ENCODE measurements at places on chromosomes 16 and 17. TPM values are rescaled to one million over a fixed set of nuclear protein-coding genes. Genes with fewer than 3 reads are reported as not detected.

CES1 gene
- total RNA-seq = not detected

FSCN2 gene
- total RNA-seq = 9.0 TPM

ZNF750 gene
- not detected for total RNA-seq

KRTAP16-1 gene
- total RNA-seq = not detected

RNF157 gene
- total RNA-seq = 11.4 TPM

ANKRD13B gene
- total RNA-seq = 12.7 TPM

STRADA gene
- 22.7 TPM for total RNA-seq

DNA sequence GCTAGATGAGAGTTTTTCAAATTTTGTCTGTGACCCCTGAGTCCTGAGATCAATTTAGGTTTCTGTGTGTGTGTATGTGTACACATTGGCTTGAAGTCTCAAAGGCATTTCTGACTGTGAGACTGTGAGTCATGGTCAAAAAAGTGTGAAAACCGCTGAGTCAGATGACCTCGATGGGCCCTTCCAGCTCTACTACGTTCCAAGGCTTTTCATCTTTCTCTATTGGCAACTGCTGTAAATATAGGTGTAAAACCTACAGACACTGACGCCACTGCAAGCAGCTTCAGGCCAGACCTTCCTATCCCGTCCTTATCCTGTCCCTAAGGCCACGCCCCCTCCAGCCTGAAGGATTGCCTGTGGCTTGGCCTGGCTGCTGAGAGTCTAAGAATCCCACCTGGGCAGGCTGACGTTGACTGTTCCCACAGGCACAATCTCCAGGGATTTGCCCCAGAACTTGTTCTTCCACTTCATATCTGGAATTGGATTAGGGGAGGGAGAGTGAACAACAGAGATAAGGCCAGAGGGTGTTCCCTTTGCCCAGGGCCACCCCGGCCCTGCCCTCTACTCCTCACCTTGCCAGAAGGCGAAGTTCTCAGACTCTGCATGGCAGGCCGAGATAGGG, 11.3 kb downstream of the OSBPL7 start:
- DNase-seq = peak; percentile 28
- H3K36me3 ChIP-seq = no peaks in the 10 kb centered on the region
- H3K4me3 ChIP-seq = no peak overlapping the region
- H3K4me1 ChIP-seq = peaks cover 7% of the 10 kb centered on the region

DNA sequence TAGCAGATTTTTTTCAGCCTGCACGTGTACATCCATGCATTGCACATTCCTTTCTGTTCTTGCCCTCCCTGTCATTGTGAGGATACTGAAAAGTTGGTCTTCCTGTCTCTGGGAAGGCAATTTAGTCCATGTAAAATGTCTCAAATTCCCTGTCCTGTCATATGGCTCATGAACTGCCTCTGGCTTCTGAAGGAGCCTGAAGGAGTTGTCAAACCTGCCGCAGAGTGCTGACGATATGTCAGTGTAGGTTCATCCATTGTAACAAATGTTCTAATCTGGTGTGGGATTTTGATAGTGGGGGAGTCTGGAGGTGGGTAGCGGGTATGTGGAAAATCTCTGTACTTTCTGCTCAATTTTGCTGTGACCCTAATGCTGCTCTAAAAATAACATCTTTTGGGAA, 59.6 kb downstream of the YPEL2 start:
- no peak overlapping the region for H3K4me3 ChIP-seq
- H3K27ac ChIP-seq = no peak overlapping the region
- no peaks in the 10 kb centered on the region for H3K27me3 ChIP-seq
- peaks cover 20% of the 10 kb centered on the region for H3K4me1 ChIP-seq
- DNase-seq = no peak

DNA sequence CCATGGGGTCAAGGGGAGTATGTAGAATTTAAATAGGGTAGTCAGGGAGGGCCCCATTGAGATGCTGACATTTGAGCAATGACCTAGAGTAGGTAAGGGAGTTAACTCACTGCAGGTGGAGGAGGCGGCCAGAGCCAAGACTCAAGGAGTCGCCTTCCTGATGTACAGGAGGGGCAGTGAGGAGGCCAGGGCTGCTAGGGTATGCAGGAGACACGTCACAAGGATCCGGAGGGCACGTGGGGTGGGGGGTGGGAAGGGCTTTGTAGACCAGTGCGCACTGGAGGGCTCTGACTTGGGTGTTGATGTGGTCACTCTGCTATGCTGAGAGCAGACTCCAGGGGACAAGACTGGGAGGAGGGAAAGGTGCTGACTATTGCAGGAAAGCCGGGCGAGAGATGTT, 37.5 kb downstream of the SPECC1 start:
- H3K4me1 ChIP-seq = no peaks in the 10 kb centered on the region
- no peak overlapping the region for H3K4me3 ChIP-seq
- no peak overlapping the region for H3K27ac ChIP-seq
- DNase-seq = no peak

DNA sequence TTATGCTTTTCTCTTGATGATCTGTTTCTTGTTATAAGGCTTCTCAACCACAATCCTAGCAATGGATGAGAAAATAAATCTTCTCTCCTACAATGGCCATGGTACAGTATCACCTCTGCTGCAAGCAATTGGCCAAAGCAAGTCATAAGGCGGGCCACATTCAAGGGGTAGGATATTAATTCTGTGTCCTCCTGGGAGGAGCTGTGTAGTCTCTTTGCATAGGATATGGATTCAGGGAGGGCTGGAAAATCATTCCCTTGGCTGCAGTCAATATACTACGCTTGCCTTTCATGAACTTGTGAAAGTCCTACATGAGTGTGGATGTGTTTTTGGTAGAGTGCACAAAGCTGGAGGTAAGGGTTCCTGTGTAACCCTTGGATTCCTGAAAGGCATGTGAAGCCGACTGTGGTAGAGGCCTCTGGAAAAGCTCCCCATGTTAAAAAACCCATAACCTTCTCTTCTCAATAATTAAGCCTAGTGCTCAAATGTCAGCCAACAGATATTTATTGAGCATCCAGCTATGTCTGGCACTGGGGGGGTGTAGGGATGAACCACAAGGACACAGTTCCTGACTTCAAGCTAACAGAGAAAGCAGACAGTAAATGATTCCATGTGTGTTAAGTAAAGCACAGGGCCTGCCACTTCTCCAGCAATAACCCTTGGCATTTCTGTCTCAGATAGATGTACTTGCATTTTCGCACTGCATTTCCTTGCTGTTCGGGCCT, 147.6 kb upstream of the HS3ST3A1 start:
- no peak overlapping the region for H3K4me3 ChIP-seq
- DNase-seq = peak; percentile 21
- no peaks in the 10 kb centered on the region for H3K36me3 ChIP-seq
- H3K27ac ChIP-seq = no peak overlapping the region
- no peaks in the 10 kb centered on the region for H3K27me3 ChIP-seq

DNA sequence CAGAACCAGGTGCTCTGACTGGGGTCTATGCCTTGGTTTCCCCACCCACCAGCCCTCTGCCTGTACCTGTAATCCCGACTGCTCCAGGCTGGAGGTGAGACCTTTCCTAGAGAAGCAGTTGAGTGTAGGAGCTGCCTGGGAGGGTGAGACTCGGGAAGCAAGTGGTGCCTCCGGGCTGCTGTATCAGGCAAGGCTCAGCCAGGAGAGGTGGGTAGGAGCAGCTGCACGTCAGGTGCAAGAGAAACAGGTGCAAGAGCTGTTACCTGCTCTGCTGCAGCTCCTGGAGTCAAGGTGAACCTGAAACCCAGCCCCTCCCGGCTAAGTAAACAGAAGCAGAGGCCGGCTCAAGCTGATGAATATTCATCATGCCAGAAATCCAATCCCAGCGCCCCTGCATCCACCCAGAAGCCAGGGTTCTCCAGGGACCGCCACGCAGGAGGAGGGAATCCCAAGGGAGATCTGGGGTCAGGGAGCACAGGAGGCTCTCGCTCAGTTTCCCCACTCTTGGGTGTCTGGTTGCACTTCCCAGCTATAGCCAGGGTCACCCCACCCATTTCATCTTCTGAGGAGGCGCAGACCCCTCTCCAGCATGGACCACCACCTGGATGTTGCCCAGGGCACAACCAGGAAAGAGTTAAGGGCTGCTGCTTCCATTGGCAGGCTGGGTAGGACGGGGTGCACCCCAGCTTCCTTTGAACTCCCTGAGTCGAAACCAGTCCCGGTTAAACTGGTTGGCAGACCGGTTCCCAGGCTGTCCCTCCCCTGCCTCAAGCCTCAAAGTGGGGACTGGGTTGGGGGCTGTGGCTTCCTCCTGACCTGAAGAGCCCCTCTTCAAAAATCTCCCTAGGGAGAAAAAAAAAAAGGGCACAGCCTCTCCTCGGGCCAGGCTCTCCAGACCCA, at the start of gene PRR15L:
PRR15L (minus strand) TSS at position 293 of the 900 bp plus-strand sequence. CDS start 4,649 bp downstream, outside the sequence.
- peaks cover 4% of the 10 kb centered on the region for H3K4me1 ChIP-seq
- DNase-seq = no peak
- no peak within 1 kb of the TSS for H3K27ac ChIP-seq
- no peaks in the 10 kb centered on the region for H3K27me3 ChIP-seq
- H3K4me3 ChIP-seq = no peak within 1 kb of the TSS

GRCh38 chr17:64064331-64064730, 43.9 kb upstream of the ICAM2 start:
- H3K36me3 ChIP-seq = no peaks in the 10 kb centered on the region
- H3K4me3 ChIP-seq = no peak overlapping the region
- H3K4me1 ChIP-seq = peaks cover 13% of the 10 kb centered on the region
- H3K27me3 ChIP-seq = no peaks in the 10 kb centered on the region
- no peak overlapping the region for H3K27ac ChIP-seq
- DNase-seq = no peak

DNA sequence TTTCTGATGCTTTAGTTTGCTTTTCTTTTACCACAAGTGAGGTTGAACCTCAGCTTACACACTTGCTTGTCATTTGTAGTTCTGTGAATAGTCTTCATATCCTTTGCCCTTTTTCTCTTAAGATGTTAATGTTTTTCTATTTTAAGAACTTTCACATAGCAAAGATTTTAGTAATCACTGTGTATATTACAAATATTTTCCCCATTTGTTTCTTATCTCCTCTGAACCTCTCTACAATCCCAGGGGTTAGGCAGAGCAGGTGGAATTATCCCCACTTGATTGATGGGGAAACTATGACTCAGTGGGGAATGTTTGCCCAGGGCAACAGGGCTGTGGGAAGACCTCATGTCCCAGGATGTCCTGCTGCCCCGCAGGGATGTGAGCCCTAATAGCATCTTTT, 11.7 kb upstream of the MYH3 start:
- no peak overlapping the region for H3K4me3 ChIP-seq
- H3K27ac ChIP-seq = no peak overlapping the region
- no peak for DNase-seq
- H3K27me3 ChIP-seq = no peaks in the 10 kb centered on the region
- H3K36me3 ChIP-seq = no peaks in the 10 kb centered on the region

GRCh38 chr16:50473356-50473945, 74.7 kb upstream of the NKD1 start:
- peaks cover 19% of the 10 kb centered on the region for H3K4me1 ChIP-seq
- H3K36me3 ChIP-seq = no peaks in the 10 kb centered on the region
- peaks cover 55% of the 10 kb centered on the region for H3K27me3 ChIP-seq
- no peak for DNase-seq
- H3K27ac ChIP-seq = no peak overlapping the region

- H3K36me3 ChIP-seq = no peaks in the 10 kb centered on the region
- no peaks in the 10 kb centered on the region for H3K27me3 ChIP-seq
- H3K4me3 ChIP-seq = no peak overlapping the region
- DNase-seq = no peak
Observed at GRCh38 chr17:3972281-3972731, 8.1 kb upstream of the ATP2A3 start.

DNA sequence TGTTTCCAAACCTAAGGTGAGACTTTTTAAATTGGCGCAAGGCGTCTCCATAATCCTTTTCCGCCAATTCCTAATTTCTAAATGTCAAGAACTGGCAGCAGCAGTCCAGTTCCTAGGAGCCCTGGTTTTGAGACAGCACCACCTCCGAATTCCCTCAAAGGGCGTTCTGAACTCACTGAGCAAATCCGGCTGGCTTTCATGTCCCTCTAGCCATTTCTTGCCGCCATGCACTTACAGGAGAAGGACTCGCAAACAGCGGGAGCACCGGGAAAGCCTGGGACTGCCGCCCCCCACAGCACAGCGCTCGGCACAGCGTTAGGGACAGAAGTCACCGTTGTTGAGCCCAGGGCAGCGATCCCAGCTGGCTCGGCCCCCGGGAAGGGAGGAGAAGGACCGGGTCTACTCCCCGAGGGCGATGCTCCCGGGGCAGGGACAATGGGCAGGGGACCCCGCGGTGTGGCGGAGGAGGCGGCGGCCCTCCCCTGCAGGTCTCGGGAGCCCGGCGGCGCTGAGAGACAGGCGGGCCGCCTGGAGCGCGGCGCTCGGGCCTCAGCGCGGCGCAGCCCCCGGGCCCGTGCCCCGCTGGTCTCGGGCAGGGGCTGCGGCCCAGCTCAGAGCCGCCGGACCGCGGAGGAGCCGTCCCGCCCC, 545 bp downstream of the ARHGAP17 start:
- no peaks in the 10 kb centered on the region for H3K36me3 ChIP-seq
- H3K4me3 ChIP-seq = peak overlapping the region; percentile 71
- no peaks in the 10 kb centered on the region for H3K27me3 ChIP-seq

GRCh38 chr16:87076950-87077749, 240.0 kb downstream of the C16orf95 start:
- DNase-seq = peak; percentile 78
- H3K36me3 ChIP-seq = no peaks in the 10 kb centered on the region
- H3K4me3 ChIP-seq = no peak overlapping the region
- no peaks in the 10 kb centered on the region for H3K27me3 ChIP-seq

DNA sequence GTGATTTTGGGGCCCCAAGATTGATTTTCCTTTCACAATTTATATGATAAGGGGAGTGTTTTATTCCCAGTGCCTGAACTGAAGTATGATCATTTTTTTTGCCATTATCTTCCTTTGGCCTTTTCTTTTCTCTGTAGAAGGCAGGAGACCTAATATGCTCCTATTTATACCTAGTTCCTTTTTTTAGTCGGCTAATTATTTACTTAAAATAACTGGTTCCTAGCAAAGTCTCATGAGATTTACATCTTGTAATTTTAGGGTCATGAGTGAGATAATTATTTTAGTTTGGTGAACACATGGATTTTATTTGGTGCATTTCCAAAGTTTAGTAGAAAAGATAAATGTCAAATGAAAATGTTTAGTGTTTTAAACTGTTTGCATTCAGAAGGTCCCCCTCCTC, 24.8 kb downstream of the SEC14L1 start:
- H3K4me3 ChIP-seq = no peak overlapping the region
- H3K36me3 ChIP-seq = no peaks in the 10 kb centered on the region
- no peaks in the 10 kb centered on the region for H3K27me3 ChIP-seq
- DNase-seq = no peak

DNA sequence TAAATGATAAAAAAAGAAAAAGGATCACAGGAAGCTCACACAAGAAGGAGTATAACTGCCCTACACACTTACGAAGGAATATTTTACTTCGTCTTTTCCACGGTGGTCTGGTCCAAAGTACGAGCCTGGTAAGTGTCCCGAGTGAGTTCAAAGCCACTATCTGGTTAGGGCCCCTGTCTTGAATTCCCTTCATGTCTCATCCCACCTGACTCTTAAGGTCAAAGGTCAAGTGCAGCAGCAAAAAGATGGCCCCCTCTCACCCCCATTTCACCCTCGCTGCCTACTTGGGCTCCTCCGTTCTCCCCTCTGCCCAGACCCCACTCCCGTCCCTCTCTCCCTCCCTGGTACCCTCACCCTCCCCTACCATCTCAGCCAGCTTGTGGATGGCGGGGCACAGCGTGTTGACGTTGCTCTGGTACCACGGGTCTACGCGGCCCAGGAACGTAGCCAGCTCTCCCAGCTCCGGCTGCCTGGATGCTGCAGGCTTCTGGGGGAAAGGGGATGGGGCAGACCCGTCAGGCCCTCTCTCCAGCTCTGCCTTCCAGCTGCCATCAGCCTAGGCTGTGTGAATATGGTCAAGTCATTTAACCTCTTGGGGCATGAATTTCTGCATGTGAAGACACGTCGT, 27.8 kb upstream of the MFSD6L start:
- no peaks in the 10 kb centered on the region for H3K36me3 ChIP-seq
- no peaks in the 10 kb centered on the region for H3K4me1 ChIP-seq
- H3K27me3 ChIP-seq = no peaks in the 10 kb centered on the region
- no peak for DNase-seq
